ENCODE measurements at places on chromosomes 5 and 9. TPM values are rescaled to one million over a fixed set of nuclear protein-coding genes. Genes with fewer than 3 reads are reported as not detected.

- DNase-seq: no peak
Observed at GRCh38 chr9:90060256-90060655, 455.4 kb downstream of the GADD45G start.

Gene ANKRD20A1
- 3.1 TPM for total RNA-seq

- DNase-seq: no peak
Observed at GRCh38 chr5:167348980-167349379, 942.5 kb upstream of the WWC1 start.

DNA sequence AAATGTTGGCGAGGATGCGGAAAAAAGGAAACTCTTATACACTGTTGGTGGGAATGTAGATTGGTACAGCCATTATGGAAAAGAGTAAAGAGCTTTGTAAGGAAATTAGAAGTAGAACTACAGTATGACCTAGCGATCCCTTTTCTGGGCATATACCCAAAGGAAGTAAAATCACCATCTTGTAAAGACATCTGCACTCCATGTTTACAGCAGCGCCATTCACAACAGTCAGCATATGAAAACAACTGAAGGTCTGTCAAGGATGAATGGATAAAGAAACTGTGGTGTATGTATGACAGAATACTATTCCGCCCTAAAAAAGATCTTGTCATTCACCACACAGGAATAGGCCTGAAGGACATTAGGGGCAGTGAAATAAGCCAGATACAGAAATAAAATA, 27.7 kb upstream of the SLC25A51 start:
- DNase-seq: no peak

Gene PTGS1
- 0.25 TPM for total RNA-seq

Gene OTP
- total RNA-seq: not detected

DNA sequence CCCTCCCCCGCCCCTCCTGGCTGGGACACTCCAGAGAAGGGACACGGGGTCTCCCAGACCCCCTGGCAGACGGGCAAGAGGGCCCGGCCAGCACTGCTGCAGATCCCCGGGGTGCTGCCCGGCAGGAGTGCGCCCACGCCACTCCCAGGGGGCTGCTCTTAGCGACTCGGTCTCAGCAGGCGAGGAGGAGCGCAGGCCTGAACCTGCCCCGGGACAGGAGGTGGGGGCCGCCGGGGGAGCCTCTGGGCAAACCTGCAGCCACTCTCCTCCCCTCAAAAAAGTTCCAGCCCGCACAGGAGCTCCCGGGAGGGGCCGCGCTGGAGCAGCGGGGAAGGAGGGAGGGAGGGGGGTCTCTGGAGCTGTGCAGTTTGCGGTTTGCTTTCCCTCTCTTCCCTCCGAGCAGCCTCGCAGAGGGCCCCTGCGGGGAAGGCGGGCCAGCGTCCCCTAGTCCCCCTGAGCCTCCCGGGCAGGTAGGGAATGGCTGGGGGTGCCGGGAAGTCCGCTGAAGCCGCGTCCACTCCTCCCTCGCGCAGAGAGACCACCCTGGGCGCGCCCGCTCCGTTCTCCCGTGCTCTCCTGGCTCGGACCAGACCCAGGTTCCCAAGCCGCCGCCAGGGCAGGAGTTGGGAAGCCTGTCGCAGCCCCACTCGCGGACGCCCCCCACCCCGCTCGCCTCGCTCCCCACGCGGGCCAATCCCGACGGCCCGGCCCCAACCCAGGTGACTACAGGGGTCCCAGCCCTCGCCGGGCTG, 44.2 kb downstream of the NACC2 start:
- DNase-seq: no peak

- no peak for DNase-seq
Observed at GRCh38 chr5:58326022-58326421, 133.9 kb downstream of the PLK2 start.

DNA sequence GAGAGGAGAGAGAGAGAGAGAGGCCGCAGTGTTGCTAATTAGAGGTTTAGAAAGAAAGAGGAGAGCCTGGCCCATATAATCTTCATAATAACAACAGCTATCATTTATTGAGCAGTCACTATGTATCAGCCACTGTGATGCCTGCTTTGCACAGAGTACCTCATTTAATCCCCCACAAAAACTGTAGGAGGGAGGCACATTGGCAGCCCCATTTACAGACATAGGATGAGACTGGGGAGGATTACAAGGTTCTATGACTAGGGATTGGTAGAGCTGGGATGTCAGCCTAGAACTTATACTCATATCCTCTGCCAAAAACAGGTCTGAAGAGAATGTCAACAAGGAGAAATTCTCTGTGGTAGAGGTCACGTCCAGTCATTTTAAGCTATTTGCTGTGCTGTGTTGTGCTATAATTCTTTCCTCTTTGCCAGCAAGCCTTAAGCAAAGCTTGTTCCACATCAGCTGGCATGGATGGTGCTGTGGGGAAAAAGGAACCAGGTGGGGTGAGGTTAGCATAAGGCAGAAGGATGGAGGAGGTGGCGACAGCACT, 6.7 kb upstream of the GCNT4 start:
- DNase-seq: no peak

DNA sequence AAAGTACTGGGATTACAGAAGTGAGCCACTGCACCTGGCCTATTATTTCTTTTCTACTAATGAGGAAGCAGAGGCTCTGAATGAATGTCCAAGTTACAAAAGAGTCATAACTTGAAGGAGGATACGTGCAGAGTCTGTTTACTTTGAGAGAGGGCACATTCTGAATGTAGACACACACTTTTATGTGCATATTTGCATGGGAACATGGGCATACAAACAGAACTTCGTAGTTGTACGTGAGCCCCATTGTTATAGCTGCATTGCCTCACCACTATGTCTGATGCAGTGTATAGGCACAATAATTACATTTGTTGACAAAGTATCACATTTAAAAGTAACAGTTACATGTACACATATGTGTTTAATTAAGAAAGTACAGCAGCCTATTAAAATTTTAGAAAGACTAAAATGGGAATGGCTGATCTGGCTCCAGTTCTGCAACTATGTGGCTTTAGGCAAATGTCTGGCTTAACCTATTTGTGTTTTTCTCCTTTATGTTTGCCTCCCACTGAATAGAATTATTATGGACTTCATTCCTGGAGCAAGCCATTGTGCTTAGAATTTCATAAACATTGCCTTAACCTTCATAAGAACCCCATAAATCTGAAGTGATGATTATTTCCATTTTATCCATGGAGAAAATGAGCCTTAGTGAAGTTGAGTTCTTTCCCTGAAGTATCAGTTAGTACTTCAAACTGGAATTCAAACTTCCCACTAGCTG, 3.0 kb upstream of the DPYSL3 start:
- no peak for DNase-seq

GRCh38 chr5:14816999-14817761, 54.4 kb downstream of the ANKH start:
- DNase-seq: no peak

GRCh38 chr9:76926324-76926741, 20.4 kb upstream of the PRUNE2 start:
- DNase-seq: no peak

GRCh38 chr5:125597338-125597737, 825.9 kb upstream of the GRAMD2B start:
- no peak for DNase-seq

Gene FUT7
- 1.4 TPM for total RNA-seq

DNA sequence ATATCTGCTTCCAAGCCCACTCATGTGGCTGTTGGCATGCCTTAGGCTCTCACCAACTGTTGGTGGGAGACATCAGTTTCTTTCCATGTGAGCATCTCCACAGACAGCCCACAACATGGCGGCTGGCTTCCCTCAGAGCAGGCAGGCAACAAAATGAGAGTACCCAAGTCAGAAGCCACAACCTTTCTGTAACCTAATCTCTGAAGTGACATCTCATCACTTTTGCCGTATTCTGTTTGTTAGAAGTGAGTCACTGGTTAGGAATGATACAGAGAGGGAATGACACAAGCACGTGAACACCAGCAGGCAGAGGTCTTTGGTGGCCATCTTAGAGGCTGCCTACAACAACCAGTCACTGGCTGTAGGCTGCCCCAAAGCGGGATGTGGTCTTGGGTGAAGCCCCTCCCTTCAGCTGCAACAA, 88.6 kb upstream of the RASGRF2 start:
- DNase-seq: peak; percentile 61

DNA sequence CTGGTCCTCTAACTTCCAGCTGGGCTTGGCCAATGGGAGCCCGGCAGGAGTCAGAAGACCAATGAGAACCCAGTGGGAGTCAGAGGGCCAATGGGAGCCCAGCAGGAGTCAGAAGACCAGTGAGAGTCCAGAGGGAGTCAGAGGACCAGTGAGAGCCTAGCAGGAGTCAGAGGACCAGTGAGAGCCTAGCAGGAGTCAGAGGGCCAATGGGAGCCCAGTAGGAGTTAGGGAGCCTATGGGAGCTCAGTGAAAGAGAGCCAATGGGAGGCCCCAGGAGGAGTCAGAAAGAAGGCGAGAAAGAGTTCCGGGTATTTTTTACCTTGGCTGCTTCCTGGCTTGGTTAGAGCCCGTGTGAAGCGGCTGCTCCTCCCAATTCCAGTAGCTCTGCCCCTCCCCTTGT, 191.0 kb downstream of the GABBR2 start:
- DNase-seq: no peak

All from activated naive CD4-positive, alpha-beta T cell treated with anti-CD3 and anti-CD28 coated beads, Interleukin-2, amount 50 U/mL, for 72 hours (primary cell).